Uterus (tissue), 4 donors: ENCODE measurements at places on chromosomes 6 and 20. TPM values are rescaled to one million over a fixed set of nuclear protein-coding genes. Genes with fewer than 3 reads are reported as not detected.

- no peak for DNase-seq
Observed at GRCh38 chr20:412081-412480, 4.0 kb downstream of the RBCK1 start.

DNA sequence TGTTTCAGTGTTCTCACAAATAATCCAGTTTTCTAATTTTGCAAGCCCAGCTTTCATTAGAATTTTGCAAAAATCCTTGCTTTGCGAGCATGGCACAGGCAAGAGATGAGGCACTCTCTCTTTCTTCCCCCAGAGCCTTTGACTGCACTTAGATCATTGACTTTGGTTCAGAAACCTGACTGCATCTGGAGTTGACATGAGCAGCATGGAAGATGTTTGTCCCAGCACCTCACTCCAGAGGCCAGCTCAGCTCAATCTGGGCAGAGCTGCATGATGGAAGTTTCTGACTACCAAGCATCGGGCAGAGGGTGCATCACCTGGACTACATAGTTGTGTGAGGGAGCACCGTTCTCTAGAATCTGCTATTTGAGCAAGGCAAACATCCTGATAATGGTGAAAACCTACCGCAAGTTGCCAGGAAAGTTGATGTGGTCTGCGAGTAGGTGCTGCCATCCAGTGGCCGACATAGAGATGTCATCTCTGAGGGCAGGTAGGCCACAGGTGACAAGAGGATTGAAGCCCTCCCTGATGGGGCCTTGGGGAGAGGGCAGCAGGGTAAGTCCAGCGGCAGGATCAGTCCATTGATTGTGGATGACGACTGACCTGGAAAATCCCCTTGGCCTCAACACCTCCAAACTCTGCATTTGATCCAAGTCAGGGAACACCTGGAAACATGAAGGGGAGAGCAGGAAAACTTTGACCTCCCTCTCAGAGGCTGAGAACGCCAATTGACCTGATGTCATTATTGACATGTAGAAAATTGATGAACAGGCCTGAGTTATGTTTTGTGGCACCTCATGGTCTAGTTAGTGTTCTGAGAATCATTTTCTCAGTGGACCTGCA, 3.8 kb upstream of the LPA start:
- DNase-seq: no peak

DNA sequence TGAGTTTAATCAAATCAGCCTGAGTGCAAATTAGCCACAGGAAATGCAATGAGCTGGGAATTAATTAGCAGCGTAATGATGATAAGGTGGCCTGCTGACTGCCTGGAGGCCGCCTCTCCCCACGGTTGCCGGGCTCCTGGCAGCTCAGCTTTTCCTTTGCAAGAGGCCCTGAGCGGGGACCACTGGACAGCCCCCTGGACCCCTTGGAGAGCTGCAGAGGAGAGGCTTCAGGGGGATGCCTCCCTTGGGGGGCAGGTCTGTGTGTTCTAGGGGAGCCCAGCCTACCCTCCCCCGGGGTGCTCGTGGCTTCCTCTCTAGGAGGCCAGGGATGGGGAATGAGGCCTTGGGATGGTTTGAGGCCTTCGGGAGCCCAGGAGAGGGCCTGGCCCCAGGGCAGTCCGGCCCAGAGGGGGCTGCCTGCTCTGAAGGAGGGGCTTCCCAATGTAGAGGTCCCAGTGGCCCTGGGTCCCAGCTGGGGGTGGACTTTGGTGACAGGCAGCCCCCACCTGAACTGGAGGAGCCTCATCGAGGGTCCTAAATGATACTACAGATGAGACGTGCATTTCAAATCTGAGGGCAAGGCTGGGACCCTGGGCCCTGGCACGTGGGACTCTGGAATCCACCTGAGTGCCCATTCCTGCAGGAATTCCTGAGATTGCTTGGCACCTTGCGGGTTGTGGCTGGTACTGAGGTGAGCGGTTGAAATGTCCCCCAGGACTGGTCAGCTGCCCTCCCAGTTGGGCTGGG, 66.4 kb upstream of the BHLHE23 start:
- DNase-seq: no peak

- DNase-seq: no peak
Observed at GRCh38 chr6:30227763-30228487, 14.7 kb upstream of the TRIM26 start.

- DNase-seq: no peak
Observed at GRCh38 chr6:101380897-101381630, 12.4 kb upstream of the GRIK2 start.

GRCh38 chr6:67141005-67141404, 1434.0 kb upstream of the EYS start:
- no peak for DNase-seq

The SIRPG gene
- total RNA-seq: not detected
